Stimulated activated CD8-positive, alpha-beta memory T cell treated with anti-CD3 and anti-CD28 coated beads, Interleukin-4, amount 100 ng/mL, for 1 hour (primary cell): ENCODE measurements at places on chromosomes 2 and 18.
A peak's percentile ranks its signal among the peaks of the same experiment; 100 is the strongest.

DNA sequence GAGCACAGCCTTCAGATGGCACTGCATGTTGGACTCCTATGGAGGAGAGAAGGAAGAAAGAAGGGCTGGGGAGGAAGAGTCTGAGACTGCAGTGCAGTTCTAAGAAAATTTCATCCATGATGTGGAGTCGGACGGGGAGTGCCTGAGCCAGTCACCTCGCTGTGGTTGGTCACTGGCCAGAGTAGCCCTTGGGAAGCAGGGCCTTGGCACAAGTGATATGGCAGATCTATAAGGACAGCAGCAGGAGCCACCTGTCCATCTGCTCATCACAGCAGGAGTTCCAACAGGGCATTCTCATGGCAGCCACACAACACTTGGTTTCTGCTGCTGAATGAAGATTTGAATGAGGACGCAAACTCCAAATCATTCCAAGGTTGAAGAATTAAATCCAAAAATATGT lies 314.8 kb downstream of the CYP26B1 start:
- no peak for DNase-seq

DNA sequence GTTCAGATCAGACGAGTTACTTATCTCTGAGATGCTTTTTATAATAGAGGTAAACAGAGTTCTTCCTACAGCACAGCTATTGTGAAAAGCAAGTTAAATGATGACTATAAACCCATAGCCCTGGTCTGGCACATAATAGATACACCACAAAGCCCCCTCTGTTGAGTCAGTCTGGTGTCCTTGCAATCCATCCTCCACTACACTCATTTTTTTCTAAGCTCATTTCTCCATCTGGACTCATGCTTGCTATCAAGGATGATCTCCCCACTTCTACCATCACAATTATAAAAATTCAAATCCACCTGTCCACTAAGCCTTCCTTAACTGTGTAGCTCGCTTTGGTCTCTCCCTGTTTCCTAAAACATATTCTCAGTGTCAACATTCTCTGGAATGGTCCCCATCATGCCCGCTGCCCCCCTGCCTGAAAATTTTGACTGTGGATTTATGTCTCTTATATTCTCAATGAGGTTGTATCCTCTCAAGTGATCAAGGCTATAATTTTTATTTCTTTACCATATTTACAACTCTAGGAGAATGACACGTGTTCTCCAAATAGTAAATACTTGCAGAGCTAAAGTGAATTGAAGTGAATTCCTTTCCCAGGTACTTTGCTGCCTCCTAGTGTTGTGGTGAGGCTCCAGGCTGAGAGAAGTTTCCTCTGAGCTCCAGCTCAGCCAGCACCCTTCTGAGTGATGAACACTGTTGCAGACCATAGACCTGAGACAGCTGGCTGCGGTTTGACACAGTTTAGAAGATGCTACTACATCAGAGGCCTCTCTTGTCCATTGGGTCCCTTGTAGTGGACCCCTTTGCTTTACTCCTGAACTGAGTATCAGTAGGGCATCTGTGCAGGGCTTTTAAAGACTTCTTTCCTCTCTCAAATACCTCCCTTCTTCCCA lies 108.7 kb downstream of the DPP10 start:
- DNase-seq = no peak

DNA sequence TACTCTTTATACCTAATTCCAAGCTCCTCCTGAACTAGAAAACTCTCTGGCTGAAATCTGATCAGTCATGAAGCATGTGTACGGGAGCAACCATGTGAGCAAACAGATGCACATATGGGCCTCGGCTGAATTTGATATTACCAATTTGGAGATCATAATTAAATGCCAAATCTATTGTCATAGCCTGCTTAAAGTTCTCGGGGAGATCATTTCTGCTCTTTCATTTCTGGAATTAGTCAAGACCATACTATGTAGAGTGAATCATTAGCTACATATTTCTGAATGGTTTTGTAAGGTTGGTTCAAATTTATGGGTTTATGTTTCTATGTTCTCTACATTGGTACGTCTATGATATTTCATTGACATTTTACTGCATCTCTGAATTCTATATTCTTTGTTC lies 205.5 kb downstream of the UBE2E3 start:
- DNase-seq = no peak

GRCh38 chr2:192696857-192697256 lies 502.1 kb upstream of the TMEFF2 start:
- no peak for DNase-seq

- no peak for DNase-seq
Observed at GRCh38 chr2:102103992-102104871, 38.3 kb upstream of the IL1R1 start.

DNA sequence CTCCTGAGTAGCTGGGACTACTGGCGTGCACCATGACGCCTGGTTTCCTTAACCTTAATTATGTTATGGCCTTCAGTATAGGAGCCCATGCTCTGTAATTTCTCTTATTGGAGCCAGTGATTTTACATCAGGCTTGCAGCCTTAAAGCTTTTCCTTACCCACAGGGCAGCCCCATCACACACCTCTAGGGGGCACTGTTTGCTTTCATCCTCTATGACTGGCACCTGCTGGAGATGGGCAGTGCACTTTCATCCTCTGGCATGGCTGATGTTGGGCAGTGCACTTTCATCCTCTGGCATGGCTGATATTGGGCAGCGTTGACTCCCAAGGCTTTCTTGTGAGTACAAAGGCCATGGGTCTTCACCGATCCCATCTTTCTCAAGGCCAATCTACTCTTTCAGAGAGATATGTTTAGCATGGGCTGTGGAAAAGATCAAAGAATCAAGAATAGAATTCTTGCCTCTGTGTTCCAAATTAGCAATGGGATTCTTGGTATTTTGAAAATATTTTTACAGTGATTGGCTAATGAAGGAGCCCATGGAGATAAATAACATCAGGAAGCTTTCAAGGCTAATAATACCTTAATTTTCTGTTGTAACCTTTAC lies 80.7 kb upstream of the MEX3C start:
- DNase-seq = no peak

GRCh38 chr2:143802242-143802641 lies 673.0 kb downstream of the ARHGAP15 start:
- DNase-seq = no peak

DNA sequence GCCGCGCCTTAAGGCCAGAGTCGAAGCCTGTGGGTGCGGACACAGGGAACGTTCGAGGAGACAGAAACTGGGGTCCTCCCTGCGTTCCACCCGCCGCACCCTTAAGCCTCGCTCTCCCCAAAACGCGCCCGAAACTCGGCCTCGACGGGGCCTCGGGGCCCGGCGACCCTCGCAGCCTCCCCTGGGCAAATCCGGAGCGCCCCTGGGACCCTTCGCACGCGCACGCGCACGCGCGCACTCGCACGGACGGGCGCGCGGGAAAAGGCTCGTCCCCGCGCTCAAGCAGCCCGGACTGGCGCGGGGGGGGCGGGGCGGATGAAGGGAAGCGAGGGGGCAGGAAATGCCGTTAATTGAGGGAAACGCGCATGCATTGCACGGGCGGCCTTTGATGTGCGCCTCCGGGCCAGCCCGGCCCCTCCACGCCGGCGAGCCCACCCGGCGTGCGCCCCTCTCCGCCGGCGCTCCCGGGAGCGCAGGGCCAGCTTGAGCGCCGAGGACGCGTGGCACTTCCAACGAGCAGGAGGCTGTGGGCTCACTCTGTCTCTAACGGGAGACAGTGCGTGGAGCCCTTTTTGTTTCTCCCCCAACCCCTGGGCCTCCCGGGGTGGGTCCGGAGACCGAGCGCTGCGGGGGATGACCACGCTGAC lies 5.4 kb upstream of the SALL3 start:
- no peak for DNase-seq

DNA sequence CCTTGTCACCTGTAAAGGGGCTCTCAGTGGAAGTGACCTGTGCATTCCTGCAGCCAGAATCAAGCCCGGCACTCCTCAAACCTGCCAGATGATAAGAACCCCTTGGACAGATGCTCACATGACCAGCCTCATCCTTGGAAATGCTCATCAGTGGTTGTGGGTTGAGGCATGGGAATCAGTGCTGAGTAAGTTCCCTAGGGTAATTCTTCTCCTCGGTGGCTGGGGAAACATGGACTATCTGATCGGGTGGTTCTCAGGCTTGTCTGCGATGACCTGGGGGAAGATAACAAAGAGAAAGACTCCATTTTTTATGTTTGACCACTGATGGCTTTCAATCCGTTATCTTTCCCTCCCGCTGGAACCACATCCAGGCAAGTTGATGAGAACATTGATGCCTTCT lies 84.0 kb downstream of the SPP2 start:
- no peak for DNase-seq

DNA sequence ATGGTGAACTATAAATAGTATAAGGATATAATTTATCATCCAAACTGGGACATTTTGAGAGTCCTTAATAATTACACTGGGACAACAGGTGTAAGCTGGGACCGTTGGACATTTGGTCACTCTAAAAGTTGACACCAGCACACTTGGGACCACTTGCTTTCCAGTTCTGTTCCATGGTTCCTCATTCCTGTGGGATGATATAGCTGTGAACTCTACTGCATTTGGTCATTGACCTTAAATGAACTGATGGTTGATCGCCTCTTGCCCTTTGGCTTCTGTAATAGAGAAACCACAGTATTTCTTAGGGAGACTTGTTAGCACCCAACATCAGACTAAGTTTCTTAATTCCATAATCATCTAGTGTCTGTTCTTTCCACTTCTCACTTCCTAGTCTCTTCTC lies 46.7 kb downstream of the EML6 start:
- DNase-seq = no peak

GRCh38 chr2:30393510-30393909 lies 53.5 kb upstream of the LCLAT1 start:
- no peak for DNase-seq

DNA sequence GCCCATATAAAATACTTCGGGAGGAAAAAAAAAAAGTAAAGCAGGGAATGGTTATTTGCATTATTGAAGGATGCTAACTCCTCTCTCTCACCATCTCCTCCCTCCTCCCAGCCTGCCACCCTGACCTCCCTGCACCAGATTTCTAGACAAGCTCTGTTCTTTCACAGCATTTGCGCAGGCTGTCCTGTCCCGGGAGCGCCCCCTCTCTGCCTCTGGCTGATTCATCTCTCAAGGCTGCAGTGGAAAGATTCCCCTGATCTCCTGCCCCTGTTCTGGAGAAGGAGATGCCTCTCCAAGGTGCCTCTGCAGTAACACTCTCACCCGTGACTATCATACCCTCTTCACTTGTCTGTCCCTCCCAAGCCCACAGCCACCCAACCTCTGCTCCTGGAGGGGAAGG lies 38.5 kb downstream of the COL4A4 start:
- no peak for DNase-seq

DNA sequence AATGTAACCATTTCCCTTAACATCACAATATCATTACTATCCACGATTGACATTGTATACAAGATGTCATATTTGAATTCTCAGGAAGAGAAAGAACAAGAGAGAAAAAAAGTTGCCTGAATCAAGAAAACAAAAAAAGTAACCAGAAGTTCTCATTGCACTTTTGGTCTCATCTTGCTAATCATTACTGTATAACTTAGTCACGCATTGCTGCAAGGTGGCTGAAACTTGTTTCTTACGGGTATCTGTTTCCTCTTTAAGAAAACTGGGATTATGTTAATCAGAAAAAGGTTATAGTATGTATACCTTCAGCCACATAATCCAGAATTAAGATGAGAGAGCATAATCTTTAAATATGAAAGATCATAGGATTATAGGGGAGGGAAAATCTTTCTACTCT lies 639.7 kb upstream of the SYT4 start:
- DNase-seq = no peak

- no peak for DNase-seq
Observed at GRCh38 chr2:143615562-143615961, 486.3 kb downstream of the ARHGAP15 start.

DNA sequence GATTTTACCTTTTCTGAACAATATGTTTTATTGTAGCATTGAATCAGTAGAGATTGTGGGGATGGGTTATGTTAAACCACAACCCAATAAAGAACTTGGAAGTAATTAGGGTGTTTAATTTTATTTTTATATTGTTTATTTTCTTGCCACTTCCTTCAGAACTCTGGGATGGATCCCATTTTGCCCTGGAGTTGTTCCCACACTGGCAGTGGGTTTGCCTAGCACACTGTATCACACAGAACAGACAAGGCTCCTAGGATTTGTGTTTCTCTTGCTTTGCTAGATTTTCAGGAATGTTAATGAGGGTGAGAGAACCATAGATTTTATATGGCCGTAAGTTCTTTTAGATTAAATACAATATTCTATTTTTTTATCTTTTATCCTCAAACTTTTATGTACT lies 59.0 kb downstream of the TANK start:
- DNase-seq = no peak

GRCh38 chr18:38576349-38576748 lies 1010.8 kb upstream of the CELF4 start:
- no peak for DNase-seq

DNA sequence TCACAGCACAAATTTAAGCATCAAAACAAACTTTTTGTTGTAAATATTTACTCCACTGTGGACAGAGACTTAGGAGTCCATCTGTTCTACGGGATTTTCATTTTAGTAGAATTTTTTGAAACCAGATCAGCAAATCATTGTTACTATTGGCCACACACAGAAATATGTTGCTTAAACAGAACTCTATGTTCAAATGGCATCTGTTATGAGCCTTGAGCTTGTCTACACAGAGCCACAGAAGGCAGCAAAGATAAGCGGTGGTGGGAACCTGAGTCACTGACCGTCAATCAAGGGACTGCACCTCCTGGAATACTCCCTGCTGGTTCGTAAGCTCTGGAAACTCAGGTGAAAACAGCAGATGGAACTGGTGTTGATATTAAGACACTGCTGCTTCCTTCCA lies 156.8 kb downstream of the TMEM200C start:
- no peak for DNase-seq

GRCh38 chr2:162318328-162319180 lies at the start of gene IFIH1:
Gene IFIH1 (minus strand): TSS chr2:162318684. CDS start chr2:162318307, 377 bp downstream.
- DNase-seq = peak; percentile 46

GRCh38 chr18:78587096-78587495 lies 392.5 kb upstream of the SALL3 start:
- no peak for DNase-seq

DNA sequence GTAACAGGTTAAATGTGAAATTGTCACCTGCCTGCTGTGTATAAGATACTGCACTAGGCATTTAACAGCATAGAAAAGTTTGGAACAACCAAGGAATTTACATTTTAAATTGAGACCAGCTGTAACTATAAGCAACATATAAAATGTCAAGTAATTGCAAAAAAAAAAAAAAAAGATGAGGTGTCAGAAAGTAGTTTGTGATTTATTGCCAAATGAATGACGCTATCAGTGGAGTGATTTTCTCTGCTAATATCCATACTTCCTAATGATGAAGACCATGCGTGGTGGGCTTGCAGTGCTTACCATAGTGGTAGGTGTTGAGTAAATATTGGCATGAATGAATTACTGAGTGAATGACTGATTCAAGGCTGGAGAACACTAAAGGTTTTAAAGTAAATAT lies 73.3 kb downstream of the OSBPL6 start:
- no peak for DNase-seq

DNA sequence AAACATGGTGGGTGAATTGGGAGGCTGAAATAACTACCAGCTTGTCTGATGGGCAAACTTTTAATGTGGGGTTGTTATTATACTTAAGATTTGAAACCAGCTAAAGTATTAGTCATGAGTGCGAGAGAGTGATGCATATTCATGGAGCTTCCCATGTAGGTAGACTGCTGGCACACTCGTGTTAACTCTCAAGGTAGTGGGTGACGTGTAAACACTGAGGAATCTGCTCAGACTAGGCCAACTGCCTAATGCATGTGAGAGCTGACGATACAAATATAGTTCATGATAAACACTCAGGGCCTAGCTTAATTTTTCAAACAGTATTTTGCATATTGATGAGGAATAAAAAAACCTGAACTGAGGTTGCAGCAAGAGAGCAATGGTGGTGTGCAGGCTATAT lies 1165.7 kb upstream of the PIK3C3 start:
- DNase-seq = no peak
